ENCODE measurements at places on chromosomes 4 and X.

DNA sequence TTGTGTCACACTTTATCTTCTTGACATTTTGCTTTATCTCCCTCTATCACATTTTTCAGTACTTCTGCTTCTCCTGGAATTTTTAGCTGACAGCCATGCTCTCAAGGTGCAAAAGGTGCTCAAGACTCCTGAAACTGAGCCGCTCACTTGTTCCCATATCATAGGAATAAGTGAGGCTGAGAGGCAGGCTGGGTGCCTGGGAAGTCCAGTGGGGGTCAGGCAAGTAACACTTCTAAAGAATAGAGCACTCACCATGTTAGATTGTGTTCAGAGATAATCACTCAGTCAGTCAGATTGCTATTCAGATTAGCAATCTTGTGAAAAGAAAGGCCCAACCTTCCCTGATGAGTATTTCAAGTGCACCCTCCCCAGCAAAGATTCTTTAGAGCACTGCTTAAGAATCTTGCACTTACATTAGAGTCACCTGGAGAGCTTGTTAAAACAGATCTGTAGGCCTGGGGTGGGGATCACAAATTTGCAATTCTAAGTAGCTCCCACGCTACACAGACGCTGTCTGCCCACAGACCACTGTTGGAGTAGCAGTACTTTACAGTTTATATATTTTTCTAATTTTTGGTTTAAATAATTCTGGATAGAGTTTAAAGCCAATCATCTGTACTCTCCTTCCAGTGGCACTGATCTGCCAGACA lies 23.1 kb upstream of the LRAT start:
- DNase-seq: no peak

DNA sequence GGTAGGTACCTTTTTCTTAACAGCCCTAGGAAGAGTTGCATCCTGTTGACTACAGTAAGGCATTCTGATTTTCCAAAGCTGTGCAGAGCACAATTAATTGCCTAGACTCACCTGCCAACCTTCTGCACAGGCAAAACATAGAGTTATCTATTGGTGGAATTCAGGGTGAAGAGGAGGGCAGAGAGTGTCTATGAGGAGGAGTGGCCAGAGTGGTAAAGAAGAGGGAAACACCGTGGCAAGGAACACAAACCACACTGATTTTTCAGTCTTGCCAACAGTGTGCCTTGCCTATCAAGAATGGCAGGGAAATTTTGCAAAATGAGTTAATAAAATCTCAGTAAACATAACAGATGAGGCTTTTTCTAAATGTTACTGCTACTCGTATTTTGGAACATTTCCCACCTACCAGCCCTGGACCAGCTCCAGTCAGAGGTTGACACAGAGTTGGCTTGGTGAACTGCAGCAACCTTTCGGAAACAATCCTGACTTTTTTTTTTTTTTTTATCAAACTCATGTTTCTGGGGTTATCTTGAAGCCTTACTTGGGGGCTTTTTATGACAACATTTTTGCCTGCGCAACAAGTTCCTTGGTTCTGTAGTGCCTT lies 67.9 kb upstream of the CAPN6 start:
- DNase-seq: no peak

- DNase-seq: no peak
Observed at GRCh38 chr4:78749258-78749971, 26.7 kb upstream of the BMP2K start.

- peak; percentile 18 for DNase-seq
Observed at GRCh38 chrX:44428989-44429627, 85.6 kb upstream of the EFHC2 start.

DNA sequence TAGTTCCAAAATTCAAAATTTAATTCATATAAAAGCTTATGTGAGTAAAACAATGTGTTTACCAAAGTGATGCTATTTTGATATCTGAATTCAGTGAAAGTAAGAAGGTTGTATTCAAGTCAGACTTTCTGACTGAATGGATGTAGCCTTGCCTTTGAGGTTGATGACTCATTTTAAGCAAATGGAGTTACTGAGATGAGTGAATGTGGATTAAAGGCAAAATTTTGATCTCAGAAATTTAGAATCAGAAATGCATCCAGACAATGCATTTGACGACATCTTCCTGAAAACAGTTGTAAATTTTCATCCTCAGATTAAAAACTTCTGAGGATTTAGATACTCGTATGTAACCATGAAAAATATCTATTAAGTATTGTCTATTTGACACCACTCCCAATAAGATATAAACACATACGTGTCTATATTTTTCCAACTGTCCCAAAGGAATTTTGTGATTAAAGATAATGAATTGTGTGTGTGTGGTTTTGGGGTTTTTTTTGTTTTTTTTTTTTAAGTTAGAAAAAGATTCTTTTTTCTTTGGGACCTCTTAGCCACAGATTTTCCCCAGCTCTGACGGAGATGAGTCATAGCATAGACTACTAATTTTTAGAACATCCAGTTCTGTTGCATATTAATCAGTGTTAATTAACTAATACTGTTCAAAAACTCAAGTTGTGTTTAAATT lies 34.4 kb downstream of the NFKB1 start:
- peak; percentile 83 for DNase-seq

DNA sequence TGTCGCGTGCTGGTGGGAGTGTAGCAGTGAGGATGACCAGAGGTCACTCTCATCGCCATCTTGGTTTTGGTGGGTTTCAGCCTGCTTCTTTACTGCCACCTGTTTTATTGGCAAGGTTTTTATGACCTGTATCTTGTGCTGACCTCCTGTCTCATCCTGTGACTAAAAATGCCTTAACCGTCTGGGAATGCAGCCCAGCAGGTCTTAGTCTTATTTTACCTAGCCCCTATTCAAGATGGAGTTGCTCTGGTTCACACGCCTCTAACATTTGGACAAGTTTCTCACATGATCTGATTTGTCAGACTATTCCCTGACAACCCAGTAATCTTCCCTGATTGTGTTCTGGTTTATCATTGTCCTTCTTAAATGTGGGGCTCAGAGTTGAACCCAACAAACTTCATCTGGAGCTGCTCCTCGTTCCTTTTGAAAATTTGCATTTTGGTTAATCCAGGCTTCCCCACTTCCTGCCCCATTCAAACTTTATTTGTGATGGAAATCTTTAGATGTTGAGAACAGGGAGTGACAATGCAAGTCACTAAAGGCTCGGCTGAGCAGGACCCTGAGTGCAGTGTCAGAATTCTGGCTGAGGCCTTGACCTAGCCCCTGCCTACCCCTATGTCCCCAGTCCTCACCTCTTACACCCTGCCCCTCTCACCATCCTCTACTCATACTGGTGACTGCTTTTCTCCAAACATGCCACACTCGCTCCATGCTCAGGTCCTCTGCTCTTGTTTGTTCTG lies 226.8 kb downstream of the STIM2 start:
- no peak for DNase-seq

GRCh38 chr4:186651181-186651603 lies 72.5 kb downstream of the FAT1 start:
- DNase-seq: no peak

GRCh38 chr4:25379591-25379990 lies 2.5 kb downstream of the ANAPC4 start:
- DNase-seq: no peak

DNA sequence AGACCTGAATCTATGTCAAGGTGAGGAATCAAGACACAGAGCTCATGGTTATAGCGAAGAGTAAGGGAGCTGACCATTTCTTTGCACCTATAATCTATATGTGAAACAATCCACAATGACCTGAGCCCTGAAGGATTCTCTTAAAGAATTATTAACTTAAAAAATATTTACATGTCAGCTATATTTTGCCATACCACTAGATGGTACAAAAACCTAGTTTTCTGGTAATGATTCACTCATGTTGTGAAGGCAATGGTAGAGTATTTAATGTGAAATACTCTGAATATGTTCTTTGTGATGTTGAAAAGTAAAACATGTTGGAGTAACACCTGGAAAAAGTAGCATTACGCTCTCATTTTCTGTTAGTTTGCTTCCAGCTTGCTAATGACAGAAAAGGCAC lies 40.0 kb downstream of the VGLL1 start:
- DNase-seq: no peak

DNA sequence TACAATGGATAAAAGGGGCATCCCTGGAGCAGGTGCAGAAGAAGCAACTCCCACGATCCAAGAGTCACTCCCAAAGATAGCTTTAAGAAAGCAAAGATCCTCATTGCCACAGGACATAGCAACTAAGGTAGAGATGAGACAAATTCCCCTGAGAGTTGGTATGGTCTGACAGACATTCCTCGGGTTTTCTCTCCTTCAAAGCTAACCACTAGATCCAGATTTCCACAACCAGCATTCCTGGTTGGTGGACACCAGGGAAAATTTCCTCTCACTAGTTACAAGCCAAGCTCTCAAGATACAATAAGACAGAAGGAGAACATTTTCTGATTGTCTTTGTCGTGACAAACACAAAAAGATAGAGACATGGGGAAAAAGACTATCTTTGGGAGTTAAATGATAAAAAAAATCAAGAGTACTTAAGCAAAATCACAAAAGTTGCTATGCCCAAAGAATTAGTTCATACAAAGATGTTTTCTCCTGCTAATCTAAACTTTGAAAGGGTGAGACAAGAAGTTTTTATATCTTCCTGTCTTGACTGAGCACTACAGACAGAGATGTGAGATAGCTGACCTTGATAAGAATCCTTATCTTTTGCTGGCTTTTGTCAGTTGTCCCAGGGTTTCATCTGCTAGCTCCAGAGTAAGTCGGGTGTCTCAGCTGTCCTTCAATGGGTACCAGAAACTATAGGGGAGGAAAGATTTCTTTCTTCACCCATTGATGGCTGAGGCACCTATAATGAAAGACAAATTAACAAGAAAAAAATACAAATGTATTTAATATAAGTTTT lies 200.5 kb downstream of the CENPC start:
- no peak for DNase-seq

- DNase-seq: peak; percentile 56
Observed at GRCh38 chrX:65668377-65669310, 1.2 kb downstream of the MSN start.

GRCh38 chrX:153620576-153620975 lies 21.6 kb upstream of the CCNQ start:
- no peak for DNase-seq

DNA sequence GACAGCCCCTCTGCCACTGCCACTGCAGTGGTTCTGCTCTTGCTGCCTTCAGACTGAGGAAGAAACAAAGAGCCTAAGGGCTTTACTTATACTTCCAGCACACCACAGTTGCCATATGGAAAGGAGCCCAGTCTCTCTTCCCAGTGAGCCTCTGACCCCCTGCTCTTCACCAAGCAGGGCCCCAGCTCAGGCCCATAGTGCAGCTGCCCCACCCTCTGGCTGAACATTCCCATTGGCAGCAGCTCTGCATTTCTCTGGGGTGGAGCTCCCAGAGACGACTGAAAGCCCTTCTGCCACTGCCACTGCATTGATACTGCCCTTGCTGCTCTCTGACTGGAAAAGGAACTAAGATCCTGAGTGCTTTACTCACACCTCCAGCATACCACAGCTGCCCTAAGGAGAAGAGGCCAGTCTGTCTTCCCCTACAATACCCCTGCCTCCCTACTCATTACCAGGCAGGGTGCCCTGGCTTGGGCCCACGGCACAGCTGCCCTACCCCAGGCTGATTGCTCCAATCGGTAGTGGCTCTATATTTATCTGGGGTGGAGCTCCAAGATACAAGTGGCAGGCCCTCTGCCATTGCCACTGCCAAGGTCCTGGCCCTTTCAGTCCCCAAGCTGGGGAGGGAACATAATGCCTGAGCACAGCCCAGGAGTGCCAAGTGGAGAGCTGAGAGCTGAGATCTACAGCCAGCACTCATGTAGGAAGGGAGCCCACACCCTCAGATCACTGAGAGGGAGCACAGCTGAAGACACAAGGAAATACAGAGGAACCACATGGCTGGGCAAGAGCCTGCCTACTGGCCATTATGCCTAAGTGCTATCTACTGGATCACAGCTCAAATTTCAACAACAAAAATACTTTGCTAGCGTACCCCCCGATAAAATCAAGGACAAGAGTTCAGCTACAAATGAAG lies 36.0 kb downstream of the AWAT2 start:
- no peak for DNase-seq

- no peak for DNase-seq
Observed at GRCh38 chr4:24831637-24832036, 36.3 kb downstream of the SOD3 start.

DNA sequence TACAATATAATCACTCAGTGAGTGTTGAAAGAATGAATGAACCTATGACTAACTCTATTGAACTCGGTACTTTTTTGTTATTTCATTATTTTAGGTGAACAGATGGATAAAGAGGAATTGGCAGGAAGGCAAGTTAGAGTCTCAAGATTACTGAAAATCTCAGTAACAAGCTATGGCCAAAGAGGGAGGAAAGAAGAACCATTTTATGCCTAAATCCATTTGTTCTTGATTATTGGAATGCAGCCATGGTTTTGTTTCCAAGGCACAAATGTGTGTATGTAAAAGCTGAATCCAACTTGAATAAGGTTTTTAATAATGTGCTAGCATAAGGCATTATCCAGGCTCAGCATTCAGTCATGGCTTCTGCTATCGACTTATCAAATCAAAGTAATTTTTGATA lies 196.4 kb downstream of the DTHD1 start:
- DNase-seq: no peak

Measured in activated CD4-positive, alpha-beta T cell treated with anti-CD3 and anti-CD28 coated beads, Interleukin-2, Interleukin-4, amounts not matched to agents 100 ng/mL and 50 ng/mL, durations not matched to agents 16 hours and 8 hours (primary cell).